ENCODE measurements at places on chromosomes 2 and 18. TPM values are rescaled to one million over a fixed set of nuclear protein-coding genes. Genes with fewer than 3 reads are reported as not detected.

FAM168B gene
- total RNA-seq, result 62.3 TPM

DNA sequence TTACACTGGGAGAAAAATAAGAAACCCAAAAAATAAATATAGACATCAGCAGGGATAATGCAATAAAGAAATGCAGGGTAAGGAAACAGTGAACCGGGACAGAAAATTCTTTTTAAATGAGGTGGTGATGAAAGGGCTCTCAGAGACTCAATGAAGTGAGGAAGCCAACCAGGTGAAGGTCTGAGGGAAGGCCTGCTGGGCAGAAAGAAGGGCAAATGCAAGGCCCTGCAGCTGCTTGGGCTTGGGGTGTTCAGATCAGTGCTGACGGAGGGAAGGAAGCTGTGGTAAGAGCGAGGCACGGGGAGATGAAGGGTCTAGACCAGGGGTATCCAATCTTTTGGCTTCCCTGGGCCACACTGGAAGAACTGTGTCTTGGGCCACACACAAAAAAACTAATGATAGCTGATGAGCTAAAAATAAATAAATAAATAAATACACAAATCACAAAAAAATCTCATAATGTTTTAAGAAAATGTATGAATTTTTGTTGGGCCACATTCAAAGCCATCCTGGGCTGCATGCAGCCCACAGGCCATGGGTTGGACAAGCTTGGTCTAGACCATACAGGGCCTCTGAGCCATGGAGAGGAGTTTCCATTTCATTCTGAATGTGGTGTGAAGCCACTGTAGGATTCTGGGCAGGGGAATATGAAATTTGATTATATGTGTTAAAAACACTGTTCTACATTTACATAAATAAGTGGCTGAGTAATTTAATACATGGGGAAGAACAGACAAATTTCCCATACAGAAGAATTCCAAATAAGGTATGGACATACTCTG lies 96.3 kb upstream of the DNMT3A start:
- no peak for DNase-seq

DNA sequence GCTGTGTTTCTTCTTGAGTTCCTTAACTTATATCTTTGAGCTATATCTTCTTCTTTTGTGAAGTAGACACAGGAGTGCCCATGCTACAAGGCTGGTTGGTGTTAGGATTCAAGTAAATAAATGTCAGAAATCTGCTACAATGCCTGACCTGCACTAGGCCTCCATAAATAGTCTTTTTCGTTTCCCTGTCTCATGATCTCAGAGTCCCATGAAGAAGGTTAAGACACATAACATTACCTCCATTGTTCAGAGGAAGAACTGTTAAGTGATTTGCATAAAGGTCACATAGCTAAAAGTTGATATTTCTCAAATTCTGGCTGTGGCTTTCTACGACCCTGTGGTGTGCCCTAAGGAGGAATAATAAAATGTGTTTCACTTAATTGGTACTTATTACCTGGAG lies 228.4 kb downstream of the KCNS3 start:
- no peak for DNase-seq

GRCh38 chr2:181408861-181409260 lies 48.3 kb upstream of the ITGA4 start:
- DNase-seq, result no peak

ERICH2 gene
- not detected for total RNA-seq

DNA sequence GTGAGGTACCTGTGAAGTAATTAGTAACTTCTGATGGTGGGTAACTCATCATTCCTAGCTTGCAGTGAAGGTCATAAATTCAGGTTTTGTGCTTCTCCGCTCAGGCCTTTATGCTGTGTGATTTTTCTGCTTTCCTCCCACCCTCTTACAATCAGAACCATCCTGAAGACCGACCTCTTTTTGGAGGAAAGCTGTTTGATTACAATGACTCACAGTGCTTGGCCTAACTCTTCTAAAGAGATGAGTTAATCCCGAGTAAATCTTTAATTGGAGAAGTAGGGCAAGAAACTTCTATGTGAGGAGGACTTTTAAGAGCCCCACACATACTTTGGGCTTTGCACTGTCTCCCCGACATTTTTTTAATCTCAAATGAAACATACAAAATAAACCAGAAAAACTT lies 53.1 kb downstream of the TTC27 start:
- no peak for DNase-seq

DNA sequence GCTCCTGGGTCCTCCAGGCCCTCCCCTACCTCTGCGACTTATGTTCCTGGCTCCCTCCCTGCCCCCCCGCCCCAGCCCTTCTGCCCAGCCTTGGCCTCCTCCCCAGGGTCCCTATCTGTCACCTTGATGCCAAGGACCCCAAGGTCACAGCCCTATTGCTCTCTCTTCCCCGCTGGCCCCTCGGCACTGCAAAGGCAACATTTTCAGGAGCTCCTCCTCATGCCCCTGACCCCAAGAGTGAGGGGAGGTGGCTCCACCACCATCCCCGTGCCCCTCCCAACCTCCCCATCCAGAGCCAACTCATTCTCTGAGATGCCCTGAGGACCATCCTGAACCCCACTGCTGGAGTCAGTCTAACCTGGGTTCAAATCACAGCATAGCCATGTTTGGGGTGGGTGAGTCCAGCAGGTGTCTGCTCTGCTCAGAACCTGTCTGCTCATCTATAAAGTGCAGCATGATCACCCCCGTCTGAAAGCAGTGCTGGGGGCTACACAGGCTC lies 11.7 kb downstream of the LIMS2 start:
- no peak for DNase-seq

DNA sequence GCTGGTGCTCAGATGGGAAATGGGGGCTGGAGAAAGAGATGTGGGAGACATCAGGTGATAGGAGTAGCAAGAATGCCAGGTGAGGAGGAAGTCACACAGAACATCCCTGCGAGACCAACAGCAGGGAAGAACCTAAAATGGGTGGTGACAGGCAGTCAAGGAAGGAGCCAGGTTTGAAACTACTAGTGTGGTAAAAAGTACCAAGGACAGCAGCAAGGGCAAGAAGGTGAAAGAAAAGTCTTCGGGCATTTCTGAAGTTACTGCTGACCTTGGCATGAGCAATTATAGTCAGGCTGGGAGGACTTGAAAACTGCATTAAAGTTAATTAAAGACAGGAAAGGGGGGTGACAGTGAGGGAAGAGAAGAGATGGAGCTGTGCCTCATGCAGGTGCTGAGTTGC lies 410.4 kb downstream of the RAD51AP2 start:
- DNase-seq, result no peak

GRCh38 chr2:70962211-70962884 lies 16.1 kb upstream of the ANKRD53 start:
- no peak for DNase-seq

- DNase-seq, result no peak
Observed at GRCh38 chr2:238003234-238004031, 36.6 kb downstream of the UBE2F start.

DNA sequence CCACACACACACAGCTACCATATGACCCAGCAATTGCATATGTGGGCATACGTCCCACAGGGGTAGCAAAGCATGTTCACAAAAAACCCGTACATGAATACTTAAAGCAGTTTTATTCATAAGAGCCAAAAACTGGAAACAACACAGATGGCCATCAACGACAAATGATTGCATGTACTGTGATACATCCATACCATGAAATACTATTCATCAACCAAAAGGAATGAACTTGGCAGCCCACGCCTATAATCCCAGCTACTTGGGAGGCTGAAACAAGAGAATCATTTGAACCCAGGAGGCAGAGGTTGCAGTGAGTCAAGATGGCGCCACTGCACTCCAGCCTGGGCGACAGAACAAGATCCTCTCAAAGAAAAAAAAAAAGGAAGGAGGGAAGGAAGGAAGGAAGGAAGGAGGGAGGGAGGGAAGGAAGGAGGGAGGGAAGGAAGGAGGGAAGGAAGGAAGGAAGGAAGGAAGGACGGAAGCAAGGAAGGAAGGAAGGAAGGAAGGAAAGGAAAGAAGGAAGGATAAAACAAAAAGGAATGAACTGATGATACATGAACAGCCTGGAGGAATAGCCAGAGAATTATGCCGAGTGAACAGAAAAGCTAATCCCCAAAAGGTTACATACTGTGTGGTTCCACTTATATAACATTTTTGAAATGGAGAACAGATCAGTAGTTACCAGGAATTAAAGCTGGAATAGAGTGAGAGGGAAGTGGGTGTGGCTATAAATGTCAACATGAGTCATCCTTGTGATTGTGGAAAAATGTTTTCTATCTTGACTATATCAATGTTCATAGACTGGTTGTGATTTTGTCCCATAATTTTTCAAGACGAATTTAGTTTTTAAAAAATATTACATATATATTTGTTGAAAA lies 19.6 kb upstream of the YPEL5 start:
- DNase-seq, result no peak

GRCh38 chr2:238159661-238160205 lies 963 bp downstream of the ERFE start:
- DNase-seq, result no peak

- DNase-seq, result no peak
Observed at GRCh38 chr2:54029721-54030395, 59.1 kb upstream of the PSME4 start.

- DNase-seq, result peak; percentile 70
Observed at GRCh38 chr2:75199428-75200011, at the start of gene TACR1. TACR1 (minus strand) TSS chr2:75199520; CDS start chr2:75198934, 586 bp downstream.

GRCh38 chr2:65199891-65200290 lies 27.7 kb upstream of the ACTR2 start:
- DNase-seq, result no peak

DNA sequence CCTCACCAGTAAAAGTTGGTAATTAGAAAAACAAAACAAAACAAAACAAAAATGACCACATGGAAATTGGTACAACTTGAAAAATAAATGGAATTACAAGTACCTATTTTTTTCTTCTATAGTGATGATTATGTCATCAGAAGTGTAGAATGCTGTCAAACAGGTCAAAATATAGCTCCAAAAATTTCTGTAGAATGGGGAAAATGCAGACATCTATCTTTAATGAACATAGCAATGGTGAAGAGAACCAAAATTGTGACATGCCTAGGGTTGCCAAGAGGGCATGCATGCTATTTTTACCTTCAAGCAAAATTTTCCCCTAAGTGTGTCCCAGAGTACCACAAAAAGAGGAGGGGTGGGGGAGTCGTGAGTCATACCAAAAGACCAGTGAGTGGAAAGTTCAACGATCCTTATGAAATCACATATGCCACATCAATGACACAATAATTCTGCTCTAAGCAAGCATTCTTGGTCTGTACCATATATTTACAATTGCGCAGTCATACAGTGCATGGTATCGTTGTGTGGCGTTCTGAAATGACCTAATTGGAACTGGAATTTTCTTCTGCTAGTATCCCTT lies 1436.4 kb downstream of the SUCLG1 start:
- no peak for DNase-seq

- no peak for DNase-seq
Observed at GRCh38 chr2:160380000-160380570, 113.5 kb downstream of the RBMS1 start.

DNA sequence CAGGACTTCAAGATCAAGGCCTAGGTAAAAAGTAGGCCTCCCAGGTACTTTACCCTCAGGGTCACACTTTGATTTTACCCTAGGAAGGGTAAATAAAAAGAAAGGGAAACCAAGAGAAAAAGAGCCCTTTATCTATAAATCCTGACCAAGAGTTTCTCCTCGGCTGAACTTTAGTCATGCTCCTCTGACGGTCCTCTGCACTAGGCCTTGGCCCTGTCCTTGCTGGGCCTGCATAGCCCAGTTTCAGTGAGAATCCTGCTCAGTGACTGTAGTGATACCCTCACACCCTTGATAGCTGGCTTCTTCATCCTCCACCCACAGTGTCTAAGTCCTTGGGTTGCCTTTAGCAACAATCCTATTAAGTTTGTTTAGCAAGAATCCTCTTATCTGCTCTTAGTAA lies 20.5 kb upstream of the ITSN2 start:
- DNase-seq, result no peak

GRCh38 chr18:2979129-2979528 lies 33.8 kb downstream of the LPIN2 start:
- no peak for DNase-seq

SLC9A4 gene
- not detected for total RNA-seq

DNA sequence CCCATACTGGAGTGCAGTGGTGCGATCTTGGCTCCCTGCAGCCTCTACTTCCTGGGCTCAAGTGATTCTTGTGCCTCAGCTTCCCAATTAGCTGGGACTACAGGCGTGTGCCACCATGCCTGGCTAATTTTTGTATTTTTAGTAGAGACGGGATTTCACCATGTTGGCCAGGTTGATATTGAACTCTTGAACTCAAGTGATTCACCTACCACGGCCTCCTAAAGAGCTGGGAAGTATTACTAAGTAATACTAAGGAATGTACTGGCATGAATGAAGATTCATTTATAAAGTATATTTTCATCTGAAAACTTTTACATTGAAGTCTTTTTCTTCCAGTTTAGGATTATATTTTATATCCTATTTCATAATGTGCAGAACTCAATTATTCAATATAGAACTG lies 38.1 kb downstream of the NUP35 start:
- DNase-seq, result no peak

NEU4 gene
- 5.4 TPM for total RNA-seq

OTOF gene
- not detected for total RNA-seq

DNA sequence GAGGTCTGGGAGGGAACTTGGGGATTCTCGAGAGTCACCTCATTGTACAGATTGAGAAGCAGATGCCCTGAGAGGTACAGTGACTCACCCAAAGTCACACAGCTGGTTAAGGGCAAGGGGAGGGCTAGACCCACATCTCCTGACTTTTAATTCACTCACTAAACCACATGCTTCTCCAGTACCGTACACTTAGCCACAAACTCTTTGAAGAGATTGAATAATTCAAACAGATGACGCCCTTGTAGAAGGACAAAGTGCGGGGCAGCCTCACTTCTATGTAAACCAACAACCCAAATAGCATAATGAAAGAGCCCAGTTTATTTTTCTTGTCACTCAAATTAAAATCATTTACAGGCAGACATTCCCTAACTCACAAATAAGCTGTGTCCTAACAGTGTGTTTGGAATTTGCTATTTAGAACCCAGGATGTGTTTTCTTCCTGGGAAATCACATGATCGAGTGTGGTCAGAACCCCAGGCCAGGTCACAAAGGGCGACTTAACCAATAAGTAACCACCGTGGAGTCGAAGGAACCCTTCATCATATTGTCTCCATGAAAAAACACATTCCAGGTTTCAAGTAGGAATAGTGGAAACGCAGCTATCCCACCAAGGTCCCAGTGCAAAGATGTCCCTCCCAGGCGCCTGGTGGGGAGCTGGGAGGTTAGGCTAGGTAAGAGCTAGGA lies 35.8 kb upstream of the PTPN4 start:
- no peak for DNase-seq

DNA sequence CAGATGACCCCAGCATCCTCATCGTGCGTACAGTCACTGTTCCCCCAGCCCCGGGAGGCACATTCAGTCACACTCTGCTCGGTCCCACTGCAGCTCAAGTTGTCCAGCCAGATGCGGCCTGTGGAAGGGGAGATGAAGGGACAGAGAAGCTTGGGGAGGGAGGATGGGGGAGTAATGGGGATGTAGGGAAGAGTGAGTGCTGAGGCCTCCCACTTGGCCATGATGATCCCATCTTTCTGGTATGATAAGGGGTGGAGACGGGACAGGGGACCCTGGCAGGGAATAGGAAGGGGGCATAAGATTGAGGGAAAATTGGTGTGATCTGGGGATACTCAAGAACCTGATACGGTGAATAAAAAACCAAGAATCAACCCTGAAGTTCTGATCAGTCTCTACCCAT lies 3.5 kb downstream of the LOXL3 start:
- no peak for DNase-seq

GRCh38 chr2:207768168-207768865 lies 1.4 kb downstream of the FZD5 start:
- DNase-seq, result peak; percentile 68

MPP4 gene
- total RNA-seq, result 0.25 TPM

RMC1 gene
- total RNA-seq, result 20.6 TPM

GRCh38 chr2:111046670-111047069 lies 74.0 kb upstream of the BCL2L11 start:
- DNase-seq, result no peak

- no peak for DNase-seq
Observed at GRCh38 chr2:181250691-181251090, 206.5 kb upstream of the ITGA4 start.
